ENCODE measurements at places on chromosomes 4 and X.

DNA sequence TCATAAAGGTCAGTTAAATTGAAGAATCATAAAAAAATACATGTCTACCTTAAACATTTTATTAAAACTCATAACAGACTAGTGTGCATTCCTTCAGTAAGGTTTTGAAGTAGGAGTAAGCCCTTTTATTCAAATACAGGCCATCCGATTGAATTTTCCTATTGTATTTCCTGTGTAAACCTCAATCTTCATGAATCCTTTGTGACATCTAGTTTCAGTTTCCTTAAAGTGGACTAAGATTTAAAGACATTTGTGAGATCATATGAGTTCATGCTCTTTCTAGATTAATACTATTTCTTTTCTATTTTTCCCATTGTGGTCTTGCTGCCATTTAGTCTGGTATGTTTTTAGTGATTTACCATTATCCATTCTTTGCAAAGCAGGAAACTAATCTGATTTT lies 644.7 kb upstream of the BOD1L1 start:
- no peak for DNase-seq

DNA sequence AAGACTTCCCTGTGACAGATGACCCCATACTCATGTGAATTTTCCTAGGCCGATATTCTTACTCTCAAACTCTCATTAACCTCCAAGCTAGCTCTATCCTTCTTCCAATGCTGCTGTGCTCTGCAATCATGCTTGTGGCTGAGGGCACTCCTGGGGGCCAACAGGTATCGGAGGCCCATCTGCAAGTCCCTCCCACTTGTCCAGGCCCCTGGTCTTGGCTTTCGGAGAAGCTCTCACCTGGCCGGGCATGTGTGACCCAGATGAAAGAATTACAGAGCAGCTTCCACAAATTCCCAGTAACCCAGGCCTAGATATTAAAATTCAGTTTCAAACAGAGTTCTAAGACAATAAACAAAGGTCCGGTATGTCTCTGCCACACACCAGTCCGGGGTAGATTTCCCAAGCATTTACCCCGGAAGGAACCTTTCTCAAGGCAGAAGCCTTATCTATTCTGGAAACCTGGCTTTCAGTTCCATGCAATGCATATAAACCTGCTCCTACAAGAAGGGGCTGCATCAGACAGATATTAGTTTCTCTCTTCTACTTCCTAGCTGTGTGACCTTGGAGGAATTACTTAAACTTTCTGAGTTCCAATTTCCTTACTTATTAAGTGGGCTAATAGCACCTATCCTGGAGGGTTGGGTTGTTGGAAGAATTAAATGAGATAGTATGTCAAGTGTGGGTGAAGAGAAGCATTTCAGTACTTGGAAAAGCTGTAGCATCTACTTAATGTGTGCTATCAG lies 270.8 kb downstream of the PTTG2 start:
- DNase-seq: no peak

GRCh38 chrX:149074398-149074797 lies 430.7 kb downstream of the IDS start:
- no peak for DNase-seq

- no peak for DNase-seq
These were observed 92.4 kb upstream of the AP1S2 start for GRCh38 chrX:15946783-15947580.

GRCh38 chr4:137376312-137376711 lies 156.0 kb downstream of the PCDH18 start:
- DNase-seq: no peak

DNA sequence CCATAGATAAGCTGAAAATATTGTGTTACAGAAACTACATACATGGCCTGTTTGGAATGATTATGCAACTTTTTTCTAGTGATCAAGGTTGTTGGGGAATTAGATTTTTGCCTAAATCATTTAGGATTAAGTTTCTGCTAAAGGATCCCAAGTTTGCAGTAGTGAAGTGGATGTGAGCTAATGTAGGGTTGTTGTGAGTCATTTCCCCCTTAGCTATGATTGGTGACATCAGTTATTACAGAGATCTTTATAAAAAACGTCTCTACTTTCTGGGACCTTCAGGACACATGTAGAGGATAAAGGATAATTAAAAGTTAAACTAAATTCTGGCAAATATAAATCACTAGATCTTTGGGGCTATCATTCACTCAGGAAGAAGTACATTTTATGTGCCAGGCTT lies 133.3 kb downstream of the GATB start:
- DNase-seq: no peak

DNA sequence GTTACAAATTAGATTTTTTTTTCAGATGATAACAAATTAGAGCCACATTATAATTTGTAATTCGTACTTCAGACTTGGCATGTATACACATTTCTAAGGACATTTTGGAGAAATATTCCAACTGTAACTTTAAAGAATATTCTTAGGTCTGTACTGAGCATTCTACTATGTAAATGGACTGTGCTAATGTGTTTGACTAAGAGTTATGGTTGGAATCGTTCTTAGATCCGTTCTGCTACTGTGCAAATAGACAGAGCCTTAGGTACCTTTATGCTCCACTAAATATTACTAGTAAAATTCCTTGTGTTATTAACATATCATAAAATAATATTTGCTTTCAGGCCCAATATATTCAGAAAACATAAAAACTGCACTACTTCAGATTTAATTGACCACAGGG lies 1180.0 kb upstream of the TENM3 start:
- DNase-seq: no peak

- DNase-seq: no peak
These were observed 10.1 kb downstream of the SH3D19 start for GRCh38 chr4:151315212-151315886.

GRCh38 chrX:133151336-133151735 lies 54.4 kb upstream of the USP26 start:
- no peak for DNase-seq

DNA sequence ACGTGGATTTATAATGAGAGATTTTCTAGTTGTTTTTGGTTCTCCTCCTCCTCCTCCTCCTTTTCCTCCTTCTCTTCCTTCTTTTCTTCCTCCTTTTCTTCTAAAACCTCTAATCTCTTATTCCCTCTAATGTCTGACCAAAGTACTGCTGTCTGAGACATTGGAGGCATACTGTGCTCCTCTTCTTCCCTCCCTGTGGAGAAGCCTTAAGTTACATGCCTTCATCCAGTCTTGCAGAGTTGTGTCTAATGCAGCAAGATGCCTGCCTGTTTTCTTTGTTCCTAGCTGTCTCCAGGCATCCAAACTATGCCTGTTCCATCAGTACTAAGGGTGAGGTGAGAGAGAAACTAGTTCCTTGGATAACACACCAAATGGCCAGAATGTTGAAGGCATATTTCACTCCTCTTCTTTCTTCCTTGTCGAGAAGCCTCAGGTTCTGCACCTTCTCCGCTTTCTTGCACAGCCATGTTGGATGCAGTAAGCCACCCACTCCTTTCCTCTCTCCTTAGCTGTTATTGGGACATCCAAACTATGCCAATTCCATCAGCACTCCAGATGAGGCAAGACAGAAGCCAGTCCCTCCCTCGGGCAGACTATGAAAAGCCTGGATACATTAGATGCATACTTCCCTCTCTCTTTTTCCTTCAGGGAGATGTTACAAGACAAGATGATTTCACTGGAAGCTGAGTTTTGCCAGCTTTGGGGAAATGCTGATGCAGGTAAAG lies 285.7 kb upstream of the TRAM1L1 start:
- DNase-seq: no peak

DNA sequence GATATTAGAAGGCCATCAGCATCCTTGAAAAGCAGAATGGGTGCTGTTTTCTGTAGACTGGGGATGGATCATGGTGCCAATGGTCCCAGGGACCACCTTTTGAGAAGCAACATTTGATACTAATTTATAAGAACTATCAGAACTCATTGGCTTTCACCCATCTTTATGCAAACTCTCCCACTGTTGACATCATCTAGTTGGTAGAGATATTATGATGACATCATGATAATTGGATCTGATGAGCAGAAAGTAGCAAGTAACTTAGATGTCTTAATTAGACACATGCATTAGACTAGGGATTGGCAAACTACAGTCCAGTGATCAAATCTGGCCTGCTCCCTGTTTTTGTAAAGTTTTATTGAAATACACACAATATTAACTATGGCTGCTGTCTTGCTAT lies 181.0 kb downstream of the DCHS2 start:
- DNase-seq: no peak

Data from activated naive CD8-positive, alpha-beta T cell treated with anti-CD3 and anti-CD28 coated beads, Interleukin-2, amount 50 U/mL, for 16 hours (primary cell).